Activated naive CD4-positive, alpha-beta T cell treated with anti-CD3 and anti-CD28 coated beads, Interleukin-2, amount 10 ng/mL, durations not matched to agents 7 days and 5 days (primary cell): ENCODE measurements at places on chromosomes 2 and 18.

- no peak for DNase-seq
Observed at GRCh38 chr2:116319935-116320334, 1494.6 kb upstream of the DDX18 start.

DNA sequence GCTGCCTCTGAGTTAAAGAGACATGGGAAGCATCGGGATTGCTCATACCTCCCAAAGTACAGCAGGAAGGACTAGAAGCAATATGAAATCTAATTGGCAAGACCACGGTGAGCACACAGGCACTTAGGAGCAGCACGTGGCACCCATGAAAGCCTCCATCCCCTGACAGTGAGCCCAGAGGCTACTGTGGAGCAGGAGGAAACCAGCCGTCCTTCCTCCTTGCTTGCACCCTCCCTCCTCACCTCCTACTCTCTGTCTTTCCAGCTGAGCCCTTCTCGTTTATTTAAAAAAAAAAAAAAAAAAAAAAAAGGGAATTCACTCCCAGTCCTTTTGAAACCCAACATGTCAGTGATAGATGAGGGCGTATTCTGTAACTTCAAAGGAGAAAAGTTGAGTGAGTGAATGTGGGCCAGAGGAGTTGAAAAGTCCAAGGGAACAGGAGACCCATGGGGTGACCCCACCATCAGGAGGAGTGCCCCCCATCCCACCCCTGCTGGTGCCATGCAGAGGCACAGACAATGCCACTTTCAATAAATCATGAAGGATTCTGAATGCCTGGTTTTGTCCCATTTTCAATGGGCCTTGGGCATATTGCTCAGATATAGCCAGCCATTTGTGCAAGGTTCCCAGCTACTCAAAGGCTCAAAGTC, 96.6 kb upstream of the ALPP start:
- DNase-seq: no peak

DNA sequence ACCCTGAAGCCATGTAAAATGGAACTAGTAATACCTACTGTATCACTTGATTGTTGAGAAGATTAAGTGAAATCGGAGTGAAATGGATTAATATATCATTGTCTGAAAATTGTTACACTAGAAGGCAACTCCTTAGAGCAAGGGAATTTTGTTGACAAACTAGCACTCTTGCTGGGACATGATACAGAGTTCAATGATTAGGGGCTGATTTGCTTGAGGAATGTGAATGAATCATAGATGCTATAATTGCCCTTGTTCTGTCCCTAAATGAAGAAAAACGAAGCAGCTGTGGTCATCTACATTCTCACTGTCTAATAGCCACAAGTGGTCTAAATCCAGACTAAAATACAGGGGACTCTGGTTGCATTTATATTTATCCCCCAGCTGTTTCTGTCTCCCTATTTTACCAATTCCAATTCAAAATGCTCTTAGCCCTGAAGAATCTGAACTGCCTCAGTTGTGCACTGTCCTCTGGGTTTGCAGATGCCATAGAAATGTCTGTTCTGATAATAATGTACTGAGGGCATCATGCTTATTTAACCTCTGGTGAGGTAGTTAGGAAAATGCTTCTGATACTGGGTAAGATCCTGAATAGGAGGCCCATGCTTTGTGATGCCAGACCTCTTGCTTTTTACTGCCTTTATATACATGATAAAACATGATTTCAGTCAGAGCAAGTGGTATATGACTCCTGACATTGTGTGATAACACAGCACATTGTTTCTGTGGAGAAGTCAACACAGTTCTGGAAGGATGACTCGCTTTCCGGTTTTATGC, 382.1 kb downstream of the NRXN1 start:
- DNase-seq: no peak

DNA sequence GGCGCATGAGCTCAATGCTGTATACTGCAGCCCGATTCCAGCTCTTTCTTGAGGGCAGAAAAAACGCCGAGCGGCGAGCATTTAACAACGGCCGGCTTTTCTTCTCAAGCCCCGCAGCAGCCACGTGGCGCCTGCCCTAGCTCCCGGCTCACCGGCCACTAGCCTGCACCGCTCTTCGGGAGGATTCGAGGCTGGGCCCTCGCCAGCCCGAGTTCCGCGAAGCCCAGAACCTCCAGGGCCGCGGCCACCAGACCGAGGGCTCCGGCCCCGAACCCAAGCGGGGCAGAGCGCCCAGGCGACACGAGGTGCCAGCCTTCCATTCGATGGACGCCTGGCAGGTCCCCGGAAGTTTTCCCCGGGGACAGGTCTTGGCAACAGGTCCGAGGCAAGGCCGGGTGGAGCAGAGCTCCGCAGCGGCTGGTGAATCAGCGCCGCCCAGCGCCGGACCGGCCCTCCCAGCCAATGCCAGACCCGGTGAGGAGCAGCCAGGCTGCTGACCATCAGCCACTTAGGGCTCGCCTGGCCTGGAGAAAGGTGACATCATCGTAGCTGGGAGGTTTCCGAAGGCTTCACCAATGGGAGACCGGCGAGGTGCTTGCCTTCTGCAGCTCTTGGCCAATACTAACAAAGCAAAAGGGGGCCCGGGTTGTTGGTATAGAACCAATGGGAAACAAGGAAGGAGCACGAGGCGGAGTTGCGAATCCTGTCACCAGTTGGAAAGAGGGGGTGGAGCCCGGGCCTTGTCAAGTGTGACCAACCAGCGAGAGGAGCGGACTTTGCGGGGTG, 552 bp upstream of the MXD1 start:
- DNase-seq: peak; percentile 100

DNA sequence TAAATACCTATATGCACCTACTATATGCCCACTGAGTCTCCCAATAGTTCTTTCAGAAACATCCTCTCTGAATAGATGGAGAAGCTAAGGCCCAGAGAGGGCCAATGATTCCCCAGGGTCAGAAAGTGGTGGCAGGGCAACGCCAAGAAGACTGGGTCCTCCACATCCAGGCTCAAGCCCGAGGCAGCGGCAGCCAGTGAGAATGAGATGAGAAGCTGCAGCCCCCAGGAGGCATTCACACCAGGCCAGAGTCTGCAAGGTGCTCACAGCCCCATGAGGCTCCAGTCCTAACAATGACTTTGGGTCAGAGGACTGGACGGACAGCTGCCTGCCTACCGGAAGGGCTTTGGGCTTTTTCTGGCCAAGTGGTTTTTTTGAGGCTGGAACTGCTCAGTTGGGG, 3.5 kb downstream of the TEX261 start:
- no peak for DNase-seq

GRCh38 chr18:5817816-5818215, 77.5 kb downstream of the TMEM200C start:
- DNase-seq: no peak
